Karpas-422 (cell line): ENCODE measurements at places on chromosomes 3 and 15.

GRCh38 chr3:32237670-32238452, 619 bp upstream of the CMTM8 start:
- DNase-seq, result no peak

DNA sequence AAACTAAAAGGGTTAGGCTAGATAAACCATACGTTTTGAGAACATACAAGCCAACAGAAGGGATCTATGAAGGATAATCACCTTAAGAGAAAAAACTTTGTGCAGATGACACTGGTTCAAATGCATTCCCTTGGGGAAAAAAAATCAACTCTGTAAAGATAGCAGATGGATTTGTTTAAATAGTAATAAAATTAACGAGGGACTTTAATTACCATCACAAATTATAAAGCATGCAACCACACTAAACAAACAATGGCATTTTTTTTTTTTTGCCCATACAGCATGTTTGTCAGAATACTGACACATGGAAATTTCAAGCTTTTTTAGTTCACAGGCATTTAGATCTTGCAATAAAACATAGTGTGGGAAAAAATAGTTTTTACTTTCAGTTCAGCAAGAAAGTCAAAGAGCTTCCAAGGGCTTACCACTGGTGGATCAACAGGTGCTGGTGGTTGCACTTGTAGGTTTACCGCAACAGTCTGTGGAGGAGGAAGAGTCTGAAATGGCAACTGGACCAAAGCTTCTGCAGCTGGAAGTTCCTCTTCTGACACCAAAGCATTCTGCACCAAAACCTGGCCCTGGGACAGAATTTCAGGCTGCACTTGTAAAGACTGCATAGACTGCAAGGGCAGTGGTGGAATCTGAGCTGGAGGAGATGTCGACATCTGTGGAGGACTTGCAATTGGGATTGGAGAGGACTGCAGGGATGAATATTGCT, 53.1 kb downstream of the PHC3 start:
- DNase-seq, result peak; percentile 69

DNA sequence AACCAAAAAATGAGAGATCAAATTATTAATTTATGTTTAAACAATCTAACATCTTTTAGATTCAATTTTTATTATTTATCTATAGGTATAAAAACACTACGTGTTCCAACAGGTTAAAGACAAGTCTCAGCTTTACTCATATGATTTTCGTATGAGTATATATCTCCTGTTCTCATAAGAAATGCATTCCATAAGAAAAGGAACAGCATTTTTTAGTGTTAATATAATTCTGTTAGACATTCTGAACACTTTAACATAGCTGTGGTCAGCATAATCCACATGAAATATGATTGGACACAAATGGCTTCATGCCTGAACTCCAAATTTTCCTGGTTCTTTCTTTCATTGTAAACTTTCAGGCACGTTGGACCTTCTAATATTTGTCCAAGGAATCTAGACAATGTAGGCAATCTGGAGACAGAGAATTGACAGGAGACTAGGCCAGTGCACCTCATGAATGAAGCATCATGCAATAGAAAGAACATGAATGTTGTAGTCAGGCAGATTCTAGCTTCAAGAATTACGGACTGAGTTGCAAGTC, 1122.0 kb upstream of the ALCAM start:
- no peak for DNase-seq

GRCh38 chr15:67707520-67708283, 117.6 kb upstream of the SKOR1 start:
- no peak for DNase-seq

- DNase-seq, result no peak
These were observed 2.0 kb upstream of the TRIM59 start for GRCh38 chr3:160451602-160452001.

DNA sequence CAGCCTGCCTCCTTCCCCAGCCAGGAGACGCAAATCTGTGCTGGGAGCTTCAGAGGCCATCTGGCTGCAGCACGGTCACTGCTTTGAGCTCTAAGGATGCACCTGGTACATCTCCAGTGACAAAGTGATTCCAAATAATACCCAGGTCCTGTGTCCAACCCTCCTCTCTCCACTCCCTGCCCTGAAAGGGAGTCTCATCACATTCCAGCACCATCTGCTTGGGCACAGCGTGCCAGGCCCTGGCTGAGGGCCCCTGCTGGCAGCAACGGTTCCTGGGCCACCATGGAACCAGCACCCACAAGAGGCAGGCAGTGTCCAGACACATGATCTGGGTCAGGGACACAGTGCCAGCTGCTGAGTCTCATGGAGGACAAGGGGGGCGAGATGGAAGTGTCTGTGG, 81.3 kb downstream of the MTHFS start:
- no peak for DNase-seq

GRCh38 chr15:51121118-51121517, 26.4 kb upstream of the TNFAIP8L3 start:
- DNase-seq, result no peak

GRCh38 chr3:71391361-71391760, 192.2 kb downstream of the FOXP1 start:
- DNase-seq, result peak; percentile 72

DNA sequence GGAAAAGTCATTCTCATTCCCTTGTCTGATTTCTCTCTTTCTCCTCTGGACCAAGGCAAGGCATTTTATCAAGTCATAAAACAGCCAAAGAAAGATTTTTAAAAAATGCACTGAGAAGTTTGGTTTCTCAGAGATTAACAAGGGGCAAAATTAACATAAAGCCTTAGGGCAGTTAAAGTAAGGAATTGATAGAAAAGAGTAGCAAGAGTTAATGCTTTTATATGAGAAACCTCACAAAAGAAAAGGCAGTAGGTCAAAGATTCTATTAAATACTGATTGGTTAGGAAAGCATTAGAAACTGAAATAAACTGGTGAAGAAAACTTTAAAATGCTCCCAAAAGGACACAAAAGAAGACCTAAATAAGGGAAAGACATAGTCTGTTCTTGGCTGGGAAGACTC, 121.0 kb upstream of the PRTG start:
- no peak for DNase-seq

- DNase-seq, result no peak
These were observed 23.8 kb upstream of the OXTR start for GRCh38 chr3:8793242-8793641.

- no peak for DNase-seq
These were observed 37.9 kb downstream of the PPCDC start for GRCh38 chr15:75061272-75061671.

GRCh38 chr3:176796371-176796770, 400.9 kb downstream of the TBL1XR1 start:
- no peak for DNase-seq

- no peak for DNase-seq
These were observed 128.4 kb downstream of the NECTIN3 start for GRCh38 chr3:111200027-111200426.

DNA sequence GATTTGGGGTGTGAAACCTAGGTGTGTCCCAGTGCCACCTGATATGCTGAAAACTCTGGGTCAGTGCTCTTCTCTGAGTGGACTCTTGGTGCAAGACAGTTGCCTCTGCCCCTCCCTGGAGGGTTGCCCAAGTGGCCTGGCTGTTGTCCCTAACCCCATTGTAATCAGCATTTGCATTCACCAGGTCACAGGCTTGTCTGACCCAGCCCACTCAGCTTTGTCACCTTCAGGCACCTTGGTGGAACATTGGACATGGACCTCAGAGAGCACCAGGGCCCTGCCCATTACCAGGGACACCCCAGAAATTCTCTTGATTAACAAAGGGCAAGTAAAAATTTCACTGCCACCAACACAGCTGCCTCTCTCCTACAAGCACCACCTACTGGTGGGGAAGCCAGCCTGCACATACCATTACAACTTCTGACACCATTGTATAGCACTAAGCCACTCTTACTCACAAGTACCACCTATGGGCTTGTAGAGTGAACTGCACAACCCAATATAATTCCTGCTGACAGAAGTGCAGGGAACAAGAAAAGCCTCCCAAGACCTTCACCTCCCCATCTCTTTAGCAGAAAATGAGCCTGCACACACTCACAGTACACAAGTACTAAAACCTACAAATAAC, 324.6 kb downstream of the EPHA6 start:
- peak; percentile 55 for DNase-seq

- DNase-seq, result no peak
These were observed 5.2 kb downstream of the RCCD1 start for GRCh38 chr15:90959894-90960293.

- no peak for DNase-seq
These were observed 87.0 kb upstream of the ALDH1L1 start for GRCh38 chr3:126267169-126267975.

- DNase-seq, result no peak
These were observed 62.8 kb downstream of the ABHD2 start for GRCh38 chr15:89150762-89151664.

DNA sequence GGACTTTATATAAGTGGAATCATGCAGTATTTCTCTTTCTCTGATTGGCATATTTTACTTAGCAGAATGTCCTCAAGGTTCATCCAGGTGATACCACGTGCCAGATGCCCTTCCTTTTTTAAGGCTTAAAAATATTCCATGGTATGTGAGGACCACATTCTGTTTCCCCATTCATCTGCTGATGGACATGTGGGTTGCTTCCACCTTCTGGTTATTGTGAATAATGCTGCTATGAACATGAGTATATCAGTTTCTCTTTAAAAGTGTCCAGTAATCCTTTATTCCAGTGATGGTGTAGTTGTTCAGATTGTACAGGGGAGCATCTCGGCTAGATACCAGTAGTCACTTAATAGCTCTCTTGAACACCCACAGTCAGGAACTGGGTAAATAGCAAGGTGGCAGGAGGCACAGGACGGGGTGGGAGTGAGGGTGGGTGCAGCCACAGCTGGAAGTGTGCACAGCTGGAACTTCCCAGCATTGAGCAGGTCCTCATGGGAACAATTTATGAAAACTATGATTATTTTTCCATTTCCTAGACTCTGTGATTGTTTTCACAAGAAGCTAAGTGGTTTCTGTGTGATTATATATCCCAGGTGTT, 50.3 kb upstream of the ATG7 start:
- no peak for DNase-seq

GRCh38 chr15:57375827-57376695, at the start of gene CGNL1:
CGNL1 (plus strand) TSS chr15:57376505; CDS start chr15:57438000, 61,495 bp downstream.
- no peak for DNase-seq

DNA sequence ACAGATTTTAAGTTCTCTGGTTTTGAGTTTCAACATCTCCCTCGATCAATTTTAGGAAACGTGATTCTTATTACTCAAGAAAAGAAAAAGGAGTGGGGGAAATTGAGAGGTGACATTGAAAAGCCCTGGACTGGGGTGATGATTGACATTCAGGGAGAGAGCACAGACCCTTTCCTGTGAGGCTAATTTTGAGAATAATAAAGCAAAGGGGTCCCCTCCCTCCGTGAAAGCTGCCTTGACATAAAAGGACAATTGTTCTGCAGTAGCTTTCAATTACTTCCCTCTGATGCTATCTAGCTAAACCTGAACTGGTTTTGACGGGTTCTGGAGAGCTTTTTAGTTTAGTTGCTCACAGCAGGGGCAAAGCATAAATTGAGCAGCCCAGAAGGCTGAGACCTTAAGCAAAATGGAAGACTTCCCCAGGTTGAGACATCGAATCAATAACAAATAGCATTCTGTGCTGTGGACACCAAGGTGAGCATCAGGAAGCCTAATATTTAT, 14.4 kb upstream of the CMTM8 start:
- DNase-seq, result no peak

- no peak for DNase-seq
These were observed 495.5 kb downstream of the NLGN1 start for GRCh38 chr3:173893066-173893465.

- DNase-seq, result no peak
These were observed 48.6 kb downstream of the CHST2 start for GRCh38 chr3:143167969-143168854.

DNA sequence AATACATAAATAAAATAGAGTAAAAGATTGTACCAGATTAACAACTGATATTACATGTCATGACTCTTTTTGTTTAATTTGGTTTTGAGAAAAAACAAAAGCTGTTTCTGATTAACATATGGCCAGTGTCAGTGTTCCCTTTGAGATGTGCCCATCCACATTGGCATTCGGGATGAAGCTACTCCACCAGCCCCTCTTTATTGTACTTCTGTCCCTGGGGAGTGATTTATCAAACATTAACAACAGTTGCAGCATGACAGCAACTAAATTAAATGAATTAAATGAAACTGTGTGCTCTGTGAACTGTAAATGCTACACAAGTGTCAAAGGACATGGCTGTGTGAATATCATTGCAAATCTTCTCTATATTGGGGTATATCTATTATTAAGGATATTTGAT, 25.9 kb upstream of the MTMR10 start:
- no peak for DNase-seq

DNA sequence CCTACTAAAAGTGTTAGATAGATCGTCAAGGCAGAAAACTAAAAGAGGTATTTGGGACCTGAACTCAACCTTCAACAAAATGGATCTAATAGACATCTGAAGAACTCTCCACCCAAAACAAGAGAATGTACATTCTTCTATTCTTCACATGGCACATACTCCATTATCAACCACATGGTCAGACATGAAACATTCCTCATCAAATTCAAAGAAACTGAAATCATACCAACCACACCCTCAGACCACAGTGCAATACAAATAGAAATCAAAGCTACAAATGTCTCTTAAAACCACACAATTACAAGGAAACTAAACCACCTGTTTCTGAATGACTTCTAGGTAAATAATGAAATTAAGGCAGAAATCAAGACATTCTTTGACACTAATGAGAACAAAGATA, 984.1 kb upstream of the GBE1 start:
- DNase-seq, result no peak

GRCh38 chr15:22877607-22878006, 39.1 kb downstream of the NIPA2 start:
- no peak for DNase-seq

DNA sequence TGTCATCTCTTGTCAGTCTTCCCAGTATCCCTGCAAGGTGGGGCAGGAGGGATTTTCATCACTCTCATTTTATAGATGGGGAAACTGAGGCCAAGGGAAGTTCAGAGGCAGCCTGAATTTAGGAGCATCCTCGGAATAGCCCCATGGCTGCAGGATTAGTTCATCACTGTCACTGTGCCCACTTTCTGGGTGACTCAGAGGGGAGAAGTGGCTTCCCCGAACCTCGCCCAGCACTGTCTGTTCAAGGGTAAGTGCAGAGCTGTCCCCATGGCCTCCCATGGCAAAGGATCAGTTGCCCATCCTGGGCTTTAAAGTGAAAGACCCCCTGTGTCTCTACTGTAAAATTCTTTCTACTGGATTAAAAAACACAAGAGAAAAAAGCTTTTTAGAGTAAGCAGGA, 60.0 kb upstream of the SEC13 start:
- DNase-seq, result no peak

DNA sequence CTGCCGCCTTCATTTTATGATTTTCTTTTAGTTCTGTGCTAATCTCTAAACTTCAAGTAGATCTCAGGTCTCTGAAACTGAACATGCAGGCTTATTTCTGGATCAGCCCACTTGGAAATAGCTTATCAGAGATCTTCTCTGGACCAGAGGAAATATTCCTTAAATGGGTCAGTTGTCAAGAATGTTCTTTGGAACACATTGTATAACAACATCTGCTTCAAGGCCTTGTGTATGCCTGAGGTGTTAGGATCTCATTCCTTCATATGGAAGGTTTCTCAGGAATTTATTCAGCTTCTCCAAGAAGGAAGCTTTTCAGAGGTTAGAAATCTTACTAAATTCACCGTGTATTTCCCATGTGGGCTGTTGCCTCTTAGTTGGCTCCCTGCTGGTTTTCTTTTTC, 47.4 kb downstream of the SYN2 start:
- DNase-seq, result no peak
